ENCODE measurements at places on chromosomes 11 and 22.

- DNase-seq, result no peak
Observed at GRCh38 chr11:56331861-56332491, 13.9 kb upstream of the OR8K1 start.

- DNase-seq, result no peak
Observed at GRCh38 chr22:34798605-34799004, 267.4 kb upstream of the ISX start.

GRCh38 chr11:126163074-126163700 lies 48.3 kb downstream of the RPUSD4 start:
- DNase-seq, result no peak

DNA sequence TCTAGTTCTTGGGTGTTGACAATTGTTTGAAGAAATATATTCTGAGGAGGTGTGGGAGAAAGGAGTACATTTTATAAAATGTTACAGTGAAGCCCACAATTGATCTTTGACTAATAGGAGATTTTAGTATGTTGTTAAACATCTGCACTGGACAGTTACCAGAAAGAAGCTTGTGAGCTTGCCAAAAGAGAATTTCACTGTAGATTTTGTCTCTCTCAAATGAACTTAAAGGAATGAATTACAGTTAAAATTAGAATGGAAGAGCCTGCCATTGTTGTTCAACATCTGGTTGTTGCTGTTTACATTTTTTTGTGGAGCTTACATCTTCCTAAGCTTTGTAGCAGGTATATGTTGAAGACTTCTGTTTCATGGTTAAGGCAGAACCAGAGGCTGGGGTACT lies 620.5 kb upstream of the CCDC179 start:
- no peak for DNase-seq

GRCh38 chr11:110526323-110526722 lies 96.6 kb downstream of the FDX1 start:
- no peak for DNase-seq

DNA sequence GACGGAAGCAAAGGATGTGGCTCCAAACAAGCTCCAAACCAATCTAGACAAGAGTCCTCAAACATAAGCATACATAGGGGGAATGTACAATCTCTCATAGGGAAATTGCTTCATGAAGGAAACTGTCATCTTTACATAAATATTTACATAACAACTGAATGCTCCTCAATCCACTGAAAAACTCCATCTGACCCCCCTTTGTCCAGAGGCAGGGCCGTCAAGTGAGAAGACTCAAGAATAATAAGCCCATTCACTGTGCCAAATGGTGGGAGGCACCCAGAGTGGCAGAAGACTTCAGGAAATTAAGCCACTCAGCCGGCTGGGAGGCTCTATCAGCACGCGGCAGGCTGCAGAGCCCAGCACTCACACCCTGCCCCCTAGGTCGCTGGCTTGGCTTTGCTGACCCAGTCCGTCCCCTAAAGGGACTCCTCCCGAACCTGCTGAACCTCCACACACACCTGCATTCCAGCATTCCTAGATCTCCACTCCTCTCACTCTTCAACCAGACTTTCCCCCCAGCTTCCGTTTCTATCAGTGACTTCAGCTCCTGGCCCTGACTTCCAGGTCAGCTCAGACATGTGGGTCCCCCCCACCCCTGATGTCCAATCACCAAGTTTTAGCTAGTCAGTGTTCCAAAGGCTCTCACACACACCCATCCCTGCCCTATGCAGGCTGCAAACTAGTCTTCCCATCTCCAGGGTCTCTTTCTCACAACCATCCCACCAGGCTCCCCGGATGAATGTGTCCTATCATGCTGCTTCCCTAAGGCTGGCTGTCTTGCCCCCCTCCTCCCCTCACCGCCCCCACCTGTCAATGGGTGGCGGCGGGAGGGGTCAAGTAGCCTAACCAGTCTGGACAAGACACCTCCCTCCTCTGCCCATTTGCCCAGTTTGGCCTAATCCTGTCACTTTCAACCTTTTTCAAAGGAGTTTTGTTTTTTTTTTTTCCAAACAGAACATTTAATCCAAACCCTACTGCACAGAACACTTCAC lies 11.3 kb downstream of the VPS37C start:
- DNase-seq, result no peak

DNA sequence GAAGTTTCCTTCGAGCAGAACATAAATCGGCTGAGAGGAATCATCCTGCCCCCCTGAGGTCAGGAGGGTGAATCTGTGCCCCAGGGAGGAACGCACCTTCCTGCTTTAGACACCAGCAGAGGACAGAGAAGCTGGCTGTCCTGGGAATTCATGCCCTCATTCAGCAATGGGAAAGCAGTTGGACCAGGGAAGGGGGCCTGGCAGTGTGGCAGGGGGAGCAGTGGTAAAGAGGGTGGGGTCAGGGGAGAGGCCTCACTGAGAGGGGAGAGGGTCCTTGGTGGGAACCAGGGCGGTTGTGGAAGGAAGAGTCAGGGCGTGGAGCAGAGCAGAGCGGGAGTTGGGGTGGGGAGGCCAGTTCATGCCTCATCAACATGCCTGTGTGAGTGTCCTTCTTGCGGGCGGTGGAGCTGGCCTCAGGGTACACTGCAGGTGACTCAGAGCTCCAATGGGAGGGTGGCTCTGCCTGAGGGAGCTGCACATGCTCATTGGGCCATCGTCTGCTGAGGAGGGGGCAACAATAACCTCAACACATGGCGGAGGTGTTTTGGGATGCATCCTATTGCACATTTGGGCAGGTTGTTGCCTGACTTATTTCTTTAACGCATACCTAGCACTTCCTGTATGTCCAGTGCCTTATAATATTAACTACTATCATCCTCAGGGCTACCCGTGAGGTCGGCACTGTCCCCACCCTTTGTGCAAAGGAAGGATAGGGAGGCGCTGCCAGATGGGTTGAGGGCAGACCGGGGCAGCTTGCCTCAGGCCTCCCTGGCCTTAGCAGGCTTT lies 23.2 kb downstream of the MED15 start:
- DNase-seq, result no peak

GRCh38 chr22:23774922-23775436 lies 2.3 kb downstream of the MMP11 start:
- DNase-seq, result no peak

DNA sequence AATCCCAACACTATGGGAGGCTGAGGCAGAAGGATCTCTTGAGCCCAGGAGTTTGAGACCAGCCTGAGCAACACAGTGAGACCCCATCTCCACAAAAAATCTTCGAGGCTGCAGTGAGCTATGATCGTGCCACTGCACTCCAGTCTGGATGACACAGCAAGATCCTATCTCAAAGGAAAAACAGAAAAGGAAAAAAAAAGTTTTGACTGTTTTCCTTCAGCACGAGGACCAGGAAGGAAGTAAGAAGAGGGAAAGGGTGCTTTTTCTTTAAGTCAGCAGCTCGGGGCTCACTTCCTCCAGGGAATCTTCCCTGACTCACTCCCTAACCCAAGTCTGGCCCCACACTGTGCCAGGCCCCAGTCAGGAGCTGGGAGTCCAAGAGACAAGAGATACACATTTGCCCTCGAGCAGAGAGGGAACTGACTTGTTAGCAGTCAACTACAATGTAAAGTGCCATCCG lies 14.2 kb downstream of the ARRB1 start:
- no peak for DNase-seq

- no peak for DNase-seq
Observed at GRCh38 chr22:27298332-27298731, 503.2 kb downstream of the MN1 start.

DNA sequence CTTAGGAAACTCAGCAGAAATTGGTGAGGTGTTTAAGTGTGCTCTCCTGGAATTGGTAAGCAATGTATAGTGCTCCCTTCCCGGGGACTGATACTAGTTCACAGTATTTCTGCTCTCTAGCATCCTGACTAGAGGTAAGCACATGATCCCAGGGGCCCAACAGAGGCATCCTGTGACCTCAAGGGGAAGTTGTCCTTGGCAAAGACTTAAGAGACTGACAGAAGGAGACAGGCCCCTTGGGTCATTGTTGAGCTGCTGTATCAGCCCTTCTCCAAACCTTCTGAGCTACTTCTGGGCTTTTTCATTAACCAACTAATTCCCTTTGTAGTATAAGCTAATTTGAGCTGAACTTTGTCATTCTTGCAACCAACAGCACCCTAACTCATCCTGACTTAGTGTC lies 4.3 kb upstream of the TBC1D22A start:
- no peak for DNase-seq

- no peak for DNase-seq
Observed at GRCh38 chr11:4191031-4191571, 96.5 kb downstream of the RRM1 start.

DNA sequence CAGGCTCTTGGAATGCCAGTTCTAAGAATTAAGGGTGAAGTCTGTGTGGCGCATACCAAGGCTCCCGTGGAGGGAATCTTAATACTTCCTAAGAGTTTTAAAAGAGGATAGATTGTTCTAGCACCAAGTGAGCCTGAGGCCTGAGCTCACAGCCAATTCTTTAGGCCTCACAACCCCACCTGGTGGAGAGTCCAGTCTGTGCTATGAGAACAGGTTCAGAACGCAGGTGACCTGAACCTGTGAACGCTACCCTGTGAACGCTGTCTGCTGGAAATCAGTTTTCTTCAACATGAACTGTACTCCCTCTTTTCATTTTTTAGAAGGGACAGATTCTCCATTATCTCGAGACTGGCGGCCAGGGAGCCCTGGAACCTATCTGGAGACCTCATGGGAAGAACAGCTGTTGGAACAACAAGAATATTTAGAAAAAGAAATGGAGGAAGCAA lies 43.2 kb upstream of the DLAT start:
- DNase-seq, result peak; percentile 93

- DNase-seq, result no peak
Observed at GRCh38 chr11:30774496-30775232, 188.5 kb upstream of the MPPED2 start.

DNA sequence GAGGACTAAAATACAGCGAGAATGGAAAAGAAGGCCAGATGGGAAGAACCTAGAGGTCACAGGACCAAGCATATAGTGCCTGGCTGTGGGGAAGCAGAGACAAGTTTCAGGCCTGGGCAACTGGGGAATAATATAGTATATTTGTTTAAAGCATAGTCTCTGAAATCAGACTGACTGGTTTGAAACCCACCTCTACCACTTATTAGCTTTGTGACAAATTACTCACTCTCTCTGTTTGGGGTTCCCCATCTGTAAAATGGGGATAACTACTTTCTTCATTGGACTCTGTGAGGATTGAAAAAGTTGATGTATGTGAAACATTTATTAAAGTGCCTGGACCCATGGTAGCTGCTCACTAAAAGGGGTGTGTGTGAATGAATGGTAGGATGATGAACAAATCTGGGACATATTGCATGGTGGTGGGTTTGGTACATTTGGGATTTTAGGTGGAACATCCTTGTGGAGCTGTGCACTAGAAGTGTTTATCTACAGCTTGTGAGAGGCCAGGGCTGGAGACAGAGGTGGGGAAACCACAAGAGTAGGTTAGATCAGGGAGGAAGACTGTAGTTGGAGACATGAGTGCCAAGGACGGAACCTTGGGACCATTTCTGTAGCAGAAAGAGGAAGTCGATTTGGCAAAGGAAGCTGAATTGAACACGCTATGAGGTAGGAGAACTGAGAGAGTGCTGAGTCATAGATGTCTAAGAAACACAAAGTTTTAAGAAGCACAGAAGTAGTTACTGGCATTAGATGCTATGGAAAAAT lies 52.6 kb downstream of the SWAP70 start:
- peak; percentile 39 for DNase-seq

- DNase-seq, result no peak
Observed at GRCh38 chr11:13352711-13353110, 75.1 kb downstream of the BMAL1 start.

- no peak for DNase-seq
Observed at GRCh38 chr11:12287374-12288211, 89.8 kb upstream of the PARVA start.

GRCh38 chr11:60183591-60184205 lies 815 bp upstream of the MS4A6A start:
- DNase-seq, result no peak

GRCh38 chr22:37326726-37327125 lies 44.4 kb downstream of the CYTH4 start:
- peak; percentile 87 for DNase-seq

GRCh38 chr11:28922386-28922981 lies 814.3 kb downstream of the METTL15 start:
- DNase-seq, result no peak

DNA sequence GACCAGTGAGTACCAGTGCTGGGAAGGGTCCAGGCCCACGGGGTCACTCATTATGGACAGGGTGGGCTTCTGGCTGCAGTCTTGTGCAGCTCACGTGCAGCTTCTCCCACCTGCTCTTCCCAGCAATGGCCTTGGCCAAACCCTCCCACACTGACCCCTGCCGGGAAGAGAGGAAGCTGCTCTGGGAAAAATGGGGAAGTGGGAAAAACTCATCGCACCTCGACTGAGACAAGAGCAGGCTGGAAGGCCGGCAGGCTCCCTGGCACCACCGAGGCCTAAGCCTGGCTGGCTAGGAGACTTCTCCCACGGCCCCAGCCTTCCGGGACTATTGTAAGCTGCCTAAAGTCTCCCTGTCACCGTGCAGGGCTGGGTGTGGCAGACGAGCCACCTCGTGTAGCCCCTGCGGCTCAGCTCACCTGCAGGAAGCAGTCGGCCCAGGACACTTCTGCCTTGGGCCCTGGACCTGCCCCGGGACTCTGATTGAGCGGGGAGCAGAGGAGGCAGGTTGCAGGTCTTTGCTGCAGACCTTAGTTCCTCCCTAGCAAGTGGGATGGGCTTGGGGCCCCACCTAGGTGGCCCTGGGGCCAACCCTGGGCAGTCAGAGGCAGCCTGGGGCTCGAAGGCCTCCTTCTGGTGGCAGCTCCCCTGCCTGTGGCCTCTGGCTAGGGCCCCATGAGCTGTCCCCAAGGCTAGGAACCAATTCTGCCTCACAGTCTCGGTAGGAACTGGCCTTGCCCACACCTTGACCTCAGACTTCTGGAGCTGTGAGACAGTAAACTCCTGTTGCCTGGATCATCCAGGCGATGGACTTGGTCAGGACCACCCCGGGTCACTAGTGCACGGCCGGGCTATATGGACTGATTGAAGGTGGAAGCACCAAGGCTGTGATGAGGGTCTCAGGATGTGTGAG lies 23.1 kb downstream of the MRGPRG start:
- no peak for DNase-seq

DNA sequence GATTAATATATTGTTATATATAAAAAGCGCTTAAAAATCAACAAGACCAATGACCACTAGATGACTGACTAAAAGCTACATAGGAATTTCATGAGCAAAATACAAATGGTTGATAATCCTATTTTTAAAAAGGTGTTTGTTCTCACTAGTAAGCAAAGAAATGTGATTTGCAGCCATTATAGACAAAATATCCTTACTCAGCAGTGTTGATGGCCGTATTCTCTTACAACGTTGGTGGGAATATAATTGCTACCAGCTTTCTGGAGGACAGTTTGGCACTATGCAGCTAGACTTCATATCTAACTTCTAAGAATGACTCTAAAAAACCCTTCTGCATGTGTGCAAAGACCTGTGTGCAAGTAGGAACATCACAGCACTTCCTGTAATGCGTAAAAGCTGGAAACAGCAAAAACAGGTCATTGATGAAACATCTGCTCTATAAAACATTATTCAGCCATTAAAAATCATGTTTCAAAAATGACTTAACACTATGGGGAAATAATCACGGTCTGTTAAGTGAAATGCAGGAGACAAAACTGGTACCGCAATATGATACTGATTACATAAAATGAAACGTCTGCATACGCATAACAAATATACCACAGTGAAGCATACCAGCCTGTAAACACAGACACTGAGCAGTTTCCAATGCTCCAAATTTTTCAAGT lies 70.1 kb upstream of the LINC01488 start:
- DNase-seq, result no peak

- DNase-seq, result no peak
Observed at GRCh38 chr11:19237813-19238212, 2.9 kb downstream of the E2F8 start.

- no peak for DNase-seq
Observed at GRCh38 chr22:25086902-25087282, 112.8 kb upstream of the CRYBB3 start.

All from body of pancreas (tissue), 4 donors.